ENCODE measurements at places on chromosomes 6 and 20. TPM values are rescaled to one million over a fixed set of nuclear protein-coding genes. Genes with fewer than 3 reads are reported as not detected.

Gene BPI
- total RNA-seq, result not detected

Gene PARD6B
- 10.3 TPM for total RNA-seq

Gene MUCL3
- total RNA-seq, result not detected

Gene DYNLT2
- total RNA-seq, result 1.3 TPM

DNA sequence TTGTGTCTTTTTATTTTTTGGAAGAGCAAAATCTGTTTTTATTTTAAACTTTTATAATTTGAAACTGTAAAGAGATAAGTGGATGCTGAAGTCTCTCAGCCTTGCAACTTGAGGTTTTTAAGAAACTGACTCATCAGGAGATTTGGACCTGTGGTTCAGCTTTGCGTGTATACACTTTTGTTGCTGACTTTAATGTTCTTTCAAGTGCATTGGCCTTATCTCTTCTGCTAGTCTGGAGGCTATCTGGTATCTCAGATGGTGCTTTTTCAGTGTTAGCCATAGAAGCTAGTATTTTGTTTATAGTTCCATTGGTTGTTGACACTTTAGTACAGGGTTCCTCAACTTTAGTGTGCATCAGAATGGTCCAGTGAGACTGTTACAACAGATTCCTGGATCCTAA lies 504.0 kb upstream of the SPTLC3 start:
- no peak for DNase-seq

- no peak for DNase-seq
These were observed 176.3 kb upstream of the TNFAIP3 start for GRCh38 chr6:137690721-137691120.

DNA sequence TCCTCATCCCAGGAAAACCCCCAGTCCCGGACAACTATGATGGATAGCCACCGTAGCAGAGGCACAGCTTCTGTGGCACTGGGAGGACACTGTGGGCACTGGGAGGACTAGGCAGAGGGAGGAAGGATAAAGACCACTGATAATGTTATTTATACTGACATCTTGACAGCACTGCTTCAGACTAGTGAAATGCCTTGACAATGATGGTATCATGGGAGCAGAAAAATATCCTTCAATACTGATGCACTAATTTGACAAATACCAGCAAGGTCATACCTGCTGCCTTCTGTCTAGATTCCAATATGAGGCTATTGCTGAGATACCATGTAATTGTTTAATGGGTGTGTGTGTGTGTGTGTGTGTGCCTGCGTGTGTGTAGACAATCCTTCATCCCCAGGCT lies 148.6 kb downstream of the PHACTR1 start:
- DNase-seq, result no peak

All from suprapubic skin (tissue), 4 donors.